ENCODE measurements at places on chromosomes 11 and 22. TPM values are rescaled to one million over a fixed set of nuclear protein-coding genes. Genes with fewer than 3 reads are reported as not detected.

DNA sequence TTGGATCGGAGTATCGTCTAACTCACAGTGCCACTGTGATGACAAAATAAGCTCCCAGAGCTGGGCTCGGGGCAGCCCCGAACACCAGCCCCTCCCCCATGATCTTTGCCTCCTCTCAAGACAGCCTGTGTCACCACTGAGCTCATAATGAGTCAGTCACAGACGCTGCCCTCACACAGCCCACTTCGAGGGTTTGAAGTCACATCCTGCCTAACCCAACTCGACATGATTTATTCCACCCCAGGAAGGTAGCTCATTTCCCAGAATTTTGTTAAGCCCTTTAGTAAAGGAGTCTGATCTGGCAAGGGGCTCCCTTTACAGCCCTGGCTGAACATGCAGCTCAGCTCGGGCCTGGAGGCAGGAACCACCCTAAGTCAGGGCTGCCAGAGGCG, 22.8 kb downstream of the MYH9 start:
- peaks cover 13% of the 10 kb centered on the region for H3K36me3 ChIP-seq
- peaks cover 83% of the 10 kb centered on the region for H3K4me1 ChIP-seq
- H3K27me3 ChIP-seq, result no peaks in the 10 kb centered on the region
- peak; percentile 74 for DNase-seq
- peak overlapping the region; percentile 74 for H3K4me3 ChIP-seq
- peak overlapping the region; percentile 88 for H3K27ac ChIP-seq

DNA sequence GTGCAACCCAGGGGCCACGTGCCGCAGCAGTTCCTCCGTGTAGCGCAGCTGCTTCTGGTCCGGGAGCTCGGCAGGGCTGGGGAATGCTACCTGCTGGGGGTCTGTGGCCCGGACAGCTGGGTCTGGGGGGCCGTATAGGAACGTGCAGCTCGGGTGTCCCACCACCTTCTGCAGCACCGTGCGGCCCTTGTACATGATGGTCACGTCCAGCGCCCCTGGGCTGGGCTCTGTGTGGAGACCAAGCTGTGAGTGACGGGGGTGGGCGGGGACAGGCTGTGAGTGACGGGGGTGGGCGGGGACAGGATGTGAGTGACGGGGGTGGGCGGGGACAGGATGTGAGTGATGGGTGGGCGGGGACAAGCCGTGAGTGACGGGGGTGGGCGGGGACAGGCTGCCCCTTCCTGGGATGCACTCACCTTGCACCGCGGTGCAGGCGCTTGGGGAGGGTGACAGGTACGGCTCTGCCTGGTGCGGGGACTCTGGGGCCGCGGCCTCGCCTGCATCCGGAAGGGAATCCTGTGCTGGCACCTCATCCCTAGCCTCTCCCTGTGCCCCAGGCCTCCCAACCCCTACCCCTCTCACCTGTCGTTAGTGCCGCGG, 2.3 kb downstream of the IRF7 start:
- H3K4me1 ChIP-seq, result peaks cover 13% of the 10 kb centered on the region
- H3K27me3 ChIP-seq, result no peaks in the 10 kb centered on the region
- peaks cover 13% of the 10 kb centered on the region for H3K36me3 ChIP-seq
- H3K27ac ChIP-seq, result peak overlapping the region; percentile 93
- peak overlapping the region; percentile 93 for H3K4me3 ChIP-seq
- peak; percentile 84 for DNase-seq

DNA sequence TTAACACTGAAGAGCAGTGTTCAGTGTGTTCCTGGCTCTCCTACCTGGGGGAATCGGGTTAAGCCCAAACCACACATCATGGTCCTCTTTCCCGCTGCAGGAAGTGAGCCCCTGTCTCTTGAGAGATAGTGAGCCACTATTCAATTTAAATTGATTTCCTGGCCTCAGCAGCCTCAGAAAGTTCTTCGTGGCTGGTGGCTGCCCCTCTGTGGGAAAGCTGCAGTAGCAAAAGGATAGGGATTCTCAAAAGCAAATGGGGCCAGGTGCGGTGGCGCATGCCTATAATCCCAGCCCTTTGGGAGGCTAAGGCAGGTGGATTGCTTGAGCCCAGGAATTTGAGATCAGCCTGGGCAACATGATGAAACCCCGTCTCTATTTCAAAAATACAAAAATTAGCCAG, 49.1 kb upstream of the CD5 start:
- H3K4me3 ChIP-seq, result peak overlapping the region; percentile 19
- peaks cover 23% of the 10 kb centered on the region for H3K36me3 ChIP-seq
- DNase-seq, result no peak

GRCh38 chr11:75777461-75778110, 9.0 kb downstream of the DGAT2 start:
- no peaks in the 10 kb centered on the region for H3K36me3 ChIP-seq
- H3K4me1 ChIP-seq, result peaks cover 24% of the 10 kb centered on the region
- H3K27ac ChIP-seq, result peak overlapping the region; percentile 78
- DNase-seq, result no peak
- H3K4me3 ChIP-seq, result peak overlapping the region; percentile 18

DNA sequence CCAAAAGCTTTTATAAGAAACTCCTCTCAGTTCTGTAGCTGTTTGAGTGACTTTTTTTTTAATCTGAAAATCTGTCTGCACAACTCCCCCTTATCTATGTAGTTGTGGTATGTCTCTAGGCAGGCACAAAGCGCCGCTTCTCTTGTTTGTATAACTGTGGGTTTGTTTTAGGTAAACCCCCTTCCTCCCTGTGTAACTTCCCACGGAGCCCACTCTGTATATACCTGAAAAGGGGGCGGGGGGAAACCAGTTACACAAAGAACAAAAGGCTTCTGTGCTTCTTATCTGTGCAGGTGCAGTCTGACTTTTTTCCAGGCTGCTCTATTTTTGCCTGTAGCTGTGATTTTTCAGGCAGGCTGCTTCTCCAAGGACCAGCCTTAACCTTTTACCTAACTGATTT, 13.2 kb downstream of the OR10AG1 start:
- no peak overlapping the region for H3K27ac ChIP-seq
- no peaks in the 10 kb centered on the region for H3K36me3 ChIP-seq
- H3K4me1 ChIP-seq, result no peaks in the 10 kb centered on the region
- DNase-seq, result no peak

GRCh38 chr22:20956258-20957101, 10.6 kb upstream of the AIFM3 start:
- no peak overlapping the region for H3K27ac ChIP-seq
- H3K4me1 ChIP-seq, result peaks cover 5% of the 10 kb centered on the region
- no peak for DNase-seq
- H3K36me3 ChIP-seq, result peaks cover 3% of the 10 kb centered on the region

DNA sequence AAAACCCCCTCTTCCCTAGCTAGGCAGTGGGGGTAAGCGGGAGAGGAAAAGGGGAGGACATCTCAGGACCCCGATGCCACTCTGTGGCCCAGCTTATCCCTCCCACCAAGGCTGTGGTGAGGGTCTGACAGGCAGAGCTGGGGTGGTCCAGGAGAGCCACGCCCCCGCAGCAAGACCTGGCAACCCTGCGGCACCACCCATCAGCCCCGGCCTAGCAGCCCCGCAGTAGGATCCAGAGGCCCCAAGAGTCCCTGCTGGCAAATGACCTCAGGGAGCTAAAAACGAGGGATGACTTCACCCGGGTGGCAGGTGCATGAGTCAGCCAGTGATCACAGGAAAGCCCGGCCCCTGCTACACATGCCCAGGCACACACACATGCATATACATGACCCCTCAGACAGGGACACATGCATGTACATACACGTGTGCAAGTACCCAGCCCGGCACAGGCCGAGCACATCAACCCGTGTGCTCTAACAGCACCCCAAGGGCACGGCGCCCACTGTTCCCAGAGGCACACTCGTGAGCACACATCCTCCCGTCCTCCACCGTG, 32.3 kb downstream of the ARVCF start:
- no peak overlapping the region for H3K4me3 ChIP-seq
- DNase-seq, result no peak
- H3K27me3 ChIP-seq, result peaks cover 4% of the 10 kb centered on the region
- no peak overlapping the region for H3K27ac ChIP-seq
- H3K36me3 ChIP-seq, result no peaks in the 10 kb centered on the region

- no peaks in the 10 kb centered on the region for H3K27me3 ChIP-seq
- H3K27ac ChIP-seq, result peak overlapping the region; percentile 99
- peak overlapping the region; percentile 96 for H3K4me3 ChIP-seq
- DNase-seq, result no peak
- H3K4me1 ChIP-seq, result peaks cover 66% of the 10 kb centered on the region
Measured at GRCh38 chr22:39522567-39523300, 2.4 kb downstream of the ATF4 start.

GRCh38 chr22:29478326-29479276, 1.4 kb upstream of the NEFH start:
- peaks cover 1% of the 10 kb centered on the region for H3K36me3 ChIP-seq
- peak overlapping the region; percentile 12 for H3K4me3 ChIP-seq
- no peak overlapping the region for H3K27ac ChIP-seq
- H3K27me3 ChIP-seq, result peaks cover 44% of the 10 kb centered on the region
- DNase-seq, result peak; percentile 65

GRCh38 chr22:45885941-45886395, 91.0 kb downstream of the WNT7B start:
- H3K36me3 ChIP-seq, result no peaks in the 10 kb centered on the region
- no peak overlapping the region for H3K4me3 ChIP-seq
- no peaks in the 10 kb centered on the region for H3K4me1 ChIP-seq
- H3K27ac ChIP-seq, result no peak overlapping the region

- peak overlapping the region; percentile 93 for H3K27ac ChIP-seq
- H3K36me3 ChIP-seq, result peaks cover 6% of the 10 kb centered on the region
- DNase-seq, result no peak
- peak overlapping the region; percentile 80 for H3K4me3 ChIP-seq
Measured at GRCh38 chr22:38981005-38981991, 849 bp upstream of the APOBEC3B start.

DNA sequence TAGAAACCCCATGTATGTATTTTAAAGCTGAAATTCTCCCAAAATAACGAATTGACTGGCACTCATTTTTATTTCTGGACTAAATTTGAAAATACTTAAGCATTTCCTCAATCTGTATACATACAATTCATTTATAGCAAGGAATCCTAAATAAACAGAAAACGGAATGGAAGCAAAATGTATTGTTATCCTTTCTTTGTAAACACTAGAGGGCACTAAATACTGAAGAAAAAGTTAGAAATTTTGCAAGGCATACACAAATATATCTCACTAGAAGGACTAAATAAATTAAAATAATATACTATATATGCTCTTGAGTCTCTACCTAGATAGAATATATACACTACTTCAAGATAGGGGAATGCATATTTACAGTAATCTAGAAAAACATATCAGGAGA, 23.1 kb upstream of the ANO5 start:
- H3K27me3 ChIP-seq, result no peaks in the 10 kb centered on the region
- H3K4me1 ChIP-seq, result no peaks in the 10 kb centered on the region
- no peak for DNase-seq
- H3K27ac ChIP-seq, result no peak overlapping the region
- H3K36me3 ChIP-seq, result no peaks in the 10 kb centered on the region
- no peak overlapping the region for H3K4me3 ChIP-seq

GRCh38 chr11:35641171-35641897, 21.2 kb upstream of the TRIM44 start:
- no peak overlapping the region for H3K4me3 ChIP-seq
- peaks cover 12% of the 10 kb centered on the region for H3K27me3 ChIP-seq
- no peak for DNase-seq
- H3K4me1 ChIP-seq, result no peaks in the 10 kb centered on the region

DNA sequence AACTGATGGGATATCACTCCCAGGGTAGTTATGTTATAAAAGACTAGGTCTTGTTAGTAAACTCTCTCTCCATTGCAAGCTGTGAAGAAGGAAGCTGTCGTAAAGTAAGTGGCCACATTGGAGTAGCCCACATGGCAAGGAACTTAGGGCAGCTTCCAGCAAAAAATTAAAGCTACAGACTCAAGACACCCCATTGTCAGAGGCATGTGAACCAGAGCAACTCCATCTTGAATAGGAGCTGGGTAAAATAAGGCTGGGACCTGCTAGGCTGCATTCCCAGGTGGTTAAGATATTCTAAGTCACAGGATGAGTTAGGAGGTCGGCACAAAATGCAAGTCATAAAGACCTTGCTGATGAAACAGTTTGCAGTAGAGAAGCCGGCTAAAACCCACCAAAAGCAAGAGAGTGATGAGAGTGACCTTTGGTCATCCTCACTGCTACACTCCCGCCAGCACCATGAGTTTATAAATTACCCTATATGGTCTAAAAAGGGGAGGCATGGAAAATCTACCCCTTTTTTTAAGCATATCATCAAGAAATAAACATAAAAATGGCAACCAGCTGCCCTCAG, 23.9 kb downstream of the CCKBR start:
- no peaks in the 10 kb centered on the region for H3K4me1 ChIP-seq
- DNase-seq, result no peak
- peaks cover 36% of the 10 kb centered on the region for H3K27me3 ChIP-seq
- no peak overlapping the region for H3K27ac ChIP-seq
- H3K36me3 ChIP-seq, result no peaks in the 10 kb centered on the region

- no peaks in the 10 kb centered on the region for H3K4me1 ChIP-seq
- no peak overlapping the region for H3K27ac ChIP-seq
- no peaks in the 10 kb centered on the region for H3K27me3 ChIP-seq
Measured at GRCh38 chr11:69941546-69942332, 122.5 kb upstream of the FGF3 start.

DNA sequence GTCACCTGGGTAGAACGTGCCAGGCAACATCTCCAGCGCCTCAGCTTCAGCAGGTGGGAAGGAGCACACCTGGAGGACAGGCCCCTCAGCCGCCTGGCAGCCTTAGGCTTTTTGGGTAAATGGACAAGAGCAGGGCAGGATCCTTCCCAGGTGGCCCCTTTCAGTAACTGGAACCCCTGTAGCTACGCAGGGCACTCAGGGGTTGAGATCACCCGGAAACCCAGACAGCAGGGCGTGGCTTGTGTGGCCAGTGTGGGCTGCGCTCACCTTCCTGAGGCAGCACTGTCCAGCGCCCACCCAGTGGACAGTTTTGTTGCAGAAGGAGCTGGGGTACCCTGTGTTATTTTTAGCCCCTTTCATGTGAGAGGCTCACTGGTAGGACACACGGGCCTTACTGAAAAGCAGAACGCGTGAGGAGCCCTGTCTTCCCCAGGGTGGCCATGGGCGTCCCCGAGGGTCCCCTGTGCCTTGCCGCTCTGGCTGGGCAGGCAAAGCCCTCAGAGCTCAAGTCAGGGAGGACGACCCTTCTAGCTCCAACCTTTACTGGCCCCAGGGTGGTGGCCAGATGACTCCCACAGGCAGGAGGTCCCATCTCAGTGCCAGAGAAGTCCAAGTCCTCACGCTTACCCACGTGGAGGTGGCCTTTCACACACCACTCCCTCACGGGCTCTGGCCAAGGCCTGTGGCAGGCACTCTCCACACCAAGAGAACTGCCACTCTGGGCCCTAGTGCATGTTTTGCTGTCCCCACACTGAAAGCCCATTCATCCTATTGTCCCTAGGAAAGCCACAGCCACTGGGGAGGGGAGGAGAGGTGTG, 75.8 kb downstream of the CTTN start:
- peaks cover 20% of the 10 kb centered on the region for H3K27me3 ChIP-seq
- H3K4me3 ChIP-seq, result no peak overlapping the region
- H3K36me3 ChIP-seq, result no peaks in the 10 kb centered on the region

Gene SHANK2
- total RNA-seq, result not detected

Gene PKDREJ
- total RNA-seq, result not detected

Gene HIC2
- total RNA-seq, result 6.8 TPM

Gene OR4A47
- not detected for total RNA-seq

Gene SLC16A8
- total RNA-seq, result not detected

Gene SYNGR1
- 31.6 TPM for total RNA-seq

Gene AQP11
- 0.28 TPM for total RNA-seq

Measured in activated naive CD8-positive, alpha-beta T cell treated with anti-CD3 and anti-CD28 coated beads, Interleukin-2, amount 10 ng/mL, durations not matched to agents 7 days and 5 days (primary cell).